ENCODE measurements at places on chromosomes 3 and 15. TPM values are rescaled to one million over a fixed set of nuclear protein-coding genes. Genes with fewer than 3 reads are reported as not detected.

- no peak for DNase-seq
Measured at GRCh38 chr3:50602595-50603191, 8.9 kb downstream of the CISH start.

- no peak for DNase-seq
Measured at GRCh38 chr3:154137036-154137435, 15.8 kb downstream of the ARHGEF26 start.

The MOBP gene
- 0.24 TPM for polyA plus RNA-seq

- no peak for DNase-seq
Measured at GRCh38 chr15:50735156-50735555, 30.4 kb downstream of the SPPL2A start.

GRCh38 chr15:92924216-92924615, 24.1 kb downstream of the CHD2 start:
- DNase-seq = no peak

The TEX55 gene
- not detected for polyA plus RNA-seq

- no peak for DNase-seq
Measured at GRCh38 chr3:66856533-66856932, 141.6 kb upstream of the KBTBD8 start.

The HYAL2 gene
- 43.6 TPM for polyA plus RNA-seq

GRCh38 chr3:176554264-176554663, 643.0 kb downstream of the TBL1XR1 start:
- DNase-seq = no peak
